Naive thymus-derived CD4-positive, alpha-beta T cell (primary cell): ENCODE measurements at places on chromosomes 5 and 9. TPM values are rescaled to one million over a fixed set of nuclear protein-coding genes. Genes with fewer than 3 reads are reported as not detected.
A peak's percentile ranks its signal among the peaks of the same experiment; 100 is the strongest.

NUDT2 gene
- polyA plus RNA-seq = 63.3 TPM

UGCG gene
- 13.8 TPM for polyA plus RNA-seq

FOXD4 gene
- 0.12 TPM for polyA plus RNA-seq

MAMDC4 gene
- polyA plus RNA-seq = not detected

PKD2L2 gene
- polyA plus RNA-seq = 1.2 TPM

KIF20A gene
- polyA plus RNA-seq = not detected

ANKRD18B gene
- polyA plus RNA-seq = not detected

C9orf153 gene
- polyA plus RNA-seq = not detected

NR4A3 gene
- not detected for polyA plus RNA-seq

TLR4 gene
- not detected for polyA plus RNA-seq

BHMT2 gene
- polyA plus RNA-seq = not detected

FAM169A gene
- polyA plus RNA-seq = 11.3 TPM

PTAR1 gene
- 11.1 TPM for polyA plus RNA-seq

DNA sequence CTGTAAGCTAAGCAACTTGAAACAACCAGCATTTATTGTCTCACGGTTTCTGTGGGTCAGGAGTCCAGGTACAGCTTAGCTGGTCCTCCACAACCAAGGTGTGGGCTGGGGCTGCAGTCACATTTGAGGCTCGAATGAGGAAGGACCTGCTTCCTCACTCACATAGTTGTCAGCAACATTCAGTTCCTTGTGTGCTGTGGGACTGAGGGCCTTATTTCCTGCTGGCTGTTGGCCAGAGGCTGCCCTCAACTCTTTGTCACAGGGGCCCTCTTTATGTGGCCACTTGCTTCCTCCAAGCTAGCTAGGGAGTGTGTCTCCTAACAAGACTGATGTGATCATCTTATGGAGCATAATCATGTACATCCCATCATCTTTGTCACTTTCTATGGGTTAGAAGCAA is 29.2 kb upstream of the SEMA4D start:
- no peak overlapping the region for H3K4me3 ChIP-seq
- H3K36me3 ChIP-seq = no peaks in the 10 kb centered on the region
- H3K27ac ChIP-seq = no peak overlapping the region
- no peak for DNase-seq
- H3K27me3 ChIP-seq = no peaks in the 10 kb centered on the region

GRCh38 chr9:137314561-137315560 is 12.8 kb upstream of the NRARP start:
- H3K4me3 ChIP-seq = no peak overlapping the region
- H3K27me3 ChIP-seq = no peaks in the 10 kb centered on the region
- no peaks in the 10 kb centered on the region for H3K4me1 ChIP-seq

DNA sequence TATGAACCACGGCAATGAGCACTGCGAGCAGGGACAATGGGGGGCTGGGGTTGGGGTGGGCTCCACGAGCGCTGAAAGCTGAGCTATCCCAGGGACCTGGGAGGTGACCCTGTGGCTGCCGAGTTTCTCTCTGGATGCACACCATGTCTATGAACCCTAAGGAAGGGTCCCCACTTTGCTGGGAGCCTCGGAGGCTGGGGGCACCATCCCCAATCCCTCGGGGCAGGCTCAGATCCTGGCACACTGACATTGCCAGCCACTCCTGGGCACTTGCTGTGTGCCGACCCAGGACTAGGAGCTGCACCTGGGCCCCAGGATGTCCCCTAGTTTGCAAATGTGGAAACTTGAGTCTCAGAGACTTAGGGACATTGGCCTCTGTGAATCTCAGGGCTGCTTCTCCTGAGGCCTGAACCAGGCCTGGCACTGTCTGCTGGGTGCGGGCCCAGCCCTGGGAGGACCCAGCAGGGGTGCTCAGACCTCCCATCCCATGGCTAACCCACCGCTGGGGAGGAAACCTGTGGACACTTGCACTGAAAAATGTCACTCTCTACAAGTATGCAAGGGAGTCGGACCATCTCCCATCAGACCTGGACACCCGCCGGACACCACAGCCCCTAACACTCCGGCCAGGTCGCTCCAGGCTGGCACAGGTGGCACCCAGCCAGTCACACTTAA is 13.0 kb upstream of the CAMSAP1 start:
- no peak for DNase-seq
- no peaks in the 10 kb centered on the region for H3K4me1 ChIP-seq
- H3K4me3 ChIP-seq = no peak overlapping the region
- H3K36me3 ChIP-seq = no peaks in the 10 kb centered on the region
- no peaks in the 10 kb centered on the region for H3K27me3 ChIP-seq

DNA sequence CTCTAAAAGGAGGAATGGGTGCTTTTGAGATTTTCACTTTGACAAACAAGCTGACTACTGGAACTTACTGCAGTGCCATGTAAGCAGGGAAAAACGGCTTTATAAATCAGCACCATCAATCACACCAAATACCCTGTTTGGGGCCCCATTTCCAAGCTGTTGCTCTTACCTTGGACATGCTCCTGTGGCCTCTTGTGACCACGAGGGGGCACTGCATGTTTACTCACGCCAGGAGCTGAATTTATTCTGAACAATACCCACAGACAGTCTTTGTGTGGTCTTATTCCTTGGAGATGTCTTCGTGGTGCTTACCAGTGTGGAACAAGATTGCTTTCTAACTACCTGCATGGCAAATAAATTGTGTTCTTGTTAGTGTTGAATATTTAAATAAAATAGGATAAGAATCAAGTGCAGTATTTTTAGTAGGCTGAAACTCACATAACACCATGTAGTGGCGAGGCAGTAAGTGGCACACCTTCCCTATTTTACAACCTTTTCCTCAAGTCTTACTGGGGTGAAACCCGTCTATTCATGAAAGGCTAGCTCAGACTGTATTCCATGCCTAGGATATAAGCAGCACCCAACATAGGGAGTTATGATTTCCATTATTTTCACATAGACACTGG is 155.5 kb upstream of the NMUR2 start:
- DNase-seq = peak; percentile 0
- no peaks in the 10 kb centered on the region for H3K36me3 ChIP-seq
- no peaks in the 10 kb centered on the region for H3K4me1 ChIP-seq
- no peaks in the 10 kb centered on the region for H3K27me3 ChIP-seq
- no peak overlapping the region for H3K27ac ChIP-seq

DNA sequence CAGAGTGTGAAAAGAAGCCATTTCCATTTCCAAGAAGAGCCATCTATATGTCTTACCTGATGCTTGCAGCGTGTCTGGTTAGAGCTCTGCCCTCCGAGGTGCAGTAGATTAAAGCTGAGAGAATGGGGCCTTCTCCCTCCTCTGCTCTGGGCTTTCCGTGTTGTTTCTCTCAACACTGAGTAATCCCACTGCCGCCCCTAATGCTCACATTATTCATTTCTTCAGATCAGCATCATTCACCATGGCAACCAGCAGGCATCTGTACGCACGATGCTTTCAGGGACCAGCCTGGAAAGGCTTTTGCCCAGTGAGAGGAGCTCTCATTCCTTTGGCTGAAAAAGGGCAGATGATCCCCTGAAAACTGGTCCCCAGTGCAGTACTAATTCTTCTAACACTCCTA is 79.6 kb downstream of the CYFIP2 start:
- H3K27ac ChIP-seq = no peak overlapping the region
- no peak overlapping the region for H3K4me3 ChIP-seq
- no peaks in the 10 kb centered on the region for H3K27me3 ChIP-seq
- DNase-seq = no peak
- H3K4me1 ChIP-seq = no peaks in the 10 kb centered on the region
- peaks cover 78% of the 10 kb centered on the region for H3K36me3 ChIP-seq

GRCh38 chr5:78734094-78734845 is 85.7 kb upstream of the LHFPL2 start:
- DNase-seq = no peak
- no peaks in the 10 kb centered on the region for H3K4me1 ChIP-seq
- no peak overlapping the region for H3K27ac ChIP-seq
- H3K36me3 ChIP-seq = no peaks in the 10 kb centered on the region

- H3K27me3 ChIP-seq = no peaks in the 10 kb centered on the region
- DNase-seq = no peak
- no peak overlapping the region for H3K27ac ChIP-seq
- no peak overlapping the region for H3K4me3 ChIP-seq
- H3K4me1 ChIP-seq = no peaks in the 10 kb centered on the region
These were observed 4.3 kb upstream of the SGCD start for GRCh38 chr5:156322666-156323065.

- no peak for DNase-seq
- no peak overlapping the region for H3K4me3 ChIP-seq
- H3K27ac ChIP-seq = no peak overlapping the region
- no peaks in the 10 kb centered on the region for H3K27me3 ChIP-seq
These were observed 349.2 kb upstream of the ADAMTSL1 start for GRCh38 chr9:18124760-18125159.

- no peaks in the 10 kb centered on the region for H3K36me3 ChIP-seq
- peaks cover 7% of the 10 kb centered on the region for H3K4me1 ChIP-seq
- H3K27ac ChIP-seq = no peak overlapping the region
- no peak overlapping the region for H3K4me3 ChIP-seq
- no peak for DNase-seq
- no peaks in the 10 kb centered on the region for H3K27me3 ChIP-seq
These were observed 320.1 kb downstream of the ADGRV1 start for GRCh38 chr5:90878549-90879196.

DNA sequence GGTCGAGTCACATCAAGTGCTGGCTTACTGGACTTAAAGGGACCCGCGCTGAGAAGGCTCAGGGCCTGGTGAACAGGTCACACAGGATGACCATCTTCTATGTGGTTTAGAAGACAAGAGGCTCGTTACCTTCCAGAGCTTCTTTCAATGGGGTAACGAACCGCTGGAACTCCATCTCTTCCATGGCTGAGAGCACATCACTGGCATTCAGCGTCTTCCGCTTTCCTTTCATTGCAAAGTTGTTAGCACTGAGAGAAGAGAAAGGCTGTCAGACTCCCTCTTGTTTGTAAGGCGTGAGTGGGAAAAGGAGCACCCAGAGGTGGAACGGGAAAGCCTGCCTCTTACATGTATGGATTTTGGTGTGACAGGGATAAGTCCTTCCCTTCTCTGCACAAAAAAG is 994 bp downstream of the POLE3 start:
- H3K4me1 ChIP-seq = peaks cover 3% of the 10 kb centered on the region
- no peaks in the 10 kb centered on the region for H3K27me3 ChIP-seq
- H3K4me3 ChIP-seq = peak overlapping the region; percentile 92
- no peak for DNase-seq

DNA sequence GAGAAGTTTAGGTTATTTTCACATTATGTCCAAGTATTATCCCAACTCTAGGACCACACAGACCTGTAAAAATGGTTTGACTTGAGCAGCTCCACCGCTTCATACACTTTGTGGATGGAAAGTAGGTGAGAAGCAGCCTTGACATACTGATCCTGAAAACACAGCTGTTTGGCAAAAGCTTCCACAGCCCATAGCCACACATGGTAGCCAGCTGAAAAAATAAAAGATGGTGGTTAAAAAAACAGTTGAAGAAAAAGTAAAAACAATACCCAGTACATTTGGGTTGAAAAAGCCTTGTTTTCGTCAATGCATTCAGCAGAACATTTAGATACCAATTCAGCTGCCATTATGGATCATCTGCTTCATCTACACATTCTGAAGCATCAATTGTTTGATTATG is 36.7 kb downstream of the GEMIN5 start:
- no peak for DNase-seq
- no peaks in the 10 kb centered on the region for H3K4me1 ChIP-seq
- H3K27ac ChIP-seq = no peak overlapping the region
- no peak overlapping the region for H3K4me3 ChIP-seq

DNA sequence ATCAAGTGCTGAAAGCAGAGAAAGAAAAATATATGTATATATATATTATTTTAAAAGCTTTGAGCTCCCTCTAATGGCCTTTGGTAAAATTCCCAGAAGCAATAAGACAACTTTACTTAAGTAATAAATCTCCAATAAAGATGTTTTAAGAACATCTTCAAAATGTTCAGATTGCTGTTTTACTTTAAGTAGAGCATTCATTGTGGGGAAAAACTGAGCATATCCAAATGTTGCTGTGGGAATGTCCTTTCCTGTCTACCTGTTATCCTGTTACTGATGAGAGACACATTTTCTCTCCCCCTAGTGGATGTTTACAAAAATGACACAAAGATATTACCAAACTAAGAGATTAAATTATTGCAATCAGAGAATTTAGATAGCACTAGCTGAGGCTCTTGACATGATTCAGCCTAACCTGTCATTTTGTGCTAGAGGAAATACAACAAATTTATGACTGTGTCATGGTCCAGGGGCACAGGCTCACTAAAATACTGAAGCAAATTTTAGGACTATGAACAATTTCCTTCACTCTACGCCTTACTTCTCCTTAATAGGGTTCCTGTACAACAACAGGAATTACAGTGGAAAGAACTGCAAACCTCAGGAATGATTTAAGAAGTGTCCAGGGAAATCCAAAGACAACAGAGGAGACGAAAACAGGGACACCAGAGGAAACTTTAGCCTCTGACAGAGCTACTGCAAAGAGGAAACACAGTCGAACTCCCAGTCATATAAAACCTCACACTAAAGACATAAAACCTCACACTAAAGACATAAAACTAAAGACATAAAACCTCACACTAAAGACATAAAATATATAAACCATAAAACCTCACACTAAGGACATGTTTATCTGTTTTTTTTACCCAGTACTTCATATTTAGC is 24.3 kb upstream of the PRRC1 start:
- no peak overlapping the region for H3K27ac ChIP-seq
- no peak overlapping the region for H3K4me3 ChIP-seq
- no peaks in the 10 kb centered on the region for H3K27me3 ChIP-seq

GRCh38 chr5:133990396-133990795 is 14.4 kb downstream of the VDAC1 start:
- peaks cover 46% of the 10 kb centered on the region for H3K36me3 ChIP-seq
- H3K4me1 ChIP-seq = peaks cover 2% of the 10 kb centered on the region
- no peaks in the 10 kb centered on the region for H3K27me3 ChIP-seq
- no peak for DNase-seq

GRCh38 chr5:96214442-96215197 is 218.4 kb downstream of the PCSK1 start:
- DNase-seq = no peak
- H3K4me3 ChIP-seq = no peak overlapping the region
- H3K4me1 ChIP-seq = no peaks in the 10 kb centered on the region

- H3K4me1 ChIP-seq = no peaks in the 10 kb centered on the region
- no peak for DNase-seq
- H3K36me3 ChIP-seq = no peaks in the 10 kb centered on the region
- H3K27ac ChIP-seq = no peak overlapping the region
These were observed 50.6 kb downstream of the ALDH1A1 start for GRCh38 chr9:72902268-72902667.

GRCh38 chr5:58116346-58116745 is 343.5 kb downstream of the PLK2 start:
- no peaks in the 10 kb centered on the region for H3K27me3 ChIP-seq
- no peak overlapping the region for H3K27ac ChIP-seq
- no peak overlapping the region for H3K4me3 ChIP-seq
- no peak for DNase-seq

DNA sequence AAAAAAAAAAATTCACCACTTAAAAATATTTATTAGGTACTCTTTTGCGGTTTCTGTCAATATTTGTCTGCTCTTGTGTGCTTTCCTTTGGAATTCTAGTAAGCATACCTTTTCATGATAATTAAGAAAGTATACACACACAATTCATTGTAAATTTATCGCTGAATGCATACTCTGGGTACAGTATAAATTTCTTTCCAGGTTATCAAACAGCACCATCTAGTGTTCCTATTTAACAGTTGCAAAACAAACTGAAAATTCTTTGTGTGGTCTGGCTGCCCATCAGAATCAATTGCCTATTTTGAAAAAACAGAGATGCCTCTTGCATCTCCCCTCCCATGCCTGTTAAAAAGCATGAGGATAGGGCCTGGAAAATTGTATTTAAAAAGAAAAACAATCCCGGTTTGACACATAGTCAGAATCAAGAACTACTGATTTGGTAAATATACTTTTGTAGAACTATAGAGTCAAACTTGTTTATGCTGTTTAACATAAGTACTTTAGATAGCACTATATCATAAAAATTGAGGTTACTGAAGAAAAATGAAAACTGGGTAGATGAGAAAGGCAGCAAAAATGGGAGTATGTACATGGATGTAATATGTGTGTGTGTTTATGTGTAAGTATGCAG is 16.2 kb downstream of the PGGT1B start:
- H3K27me3 ChIP-seq = no peaks in the 10 kb centered on the region
- no peaks in the 10 kb centered on the region for H3K36me3 ChIP-seq
- H3K4me1 ChIP-seq = no peaks in the 10 kb centered on the region
